ENCODE measurements at places on chromosomes 4 and X. TPM values are rescaled to one million over a fixed set of nuclear protein-coding genes. Genes with fewer than 3 reads are reported as not detected.

The GUF1 gene
- total RNA-seq = 51.4 TPM

The HNRNPH2 gene
- 30.9 TPM for total RNA-seq

The PRRG3 gene
- not detected for total RNA-seq

The NFXL1 gene
- 16.4 TPM for total RNA-seq

The PWWP3B gene
- not detected for total RNA-seq

The KLKB1 gene
- total RNA-seq = not detected

The RGN gene
- total RNA-seq = not detected

The SPOCK3 gene
- not detected for total RNA-seq

The LRPAP1 gene
- total RNA-seq = 44.9 TPM

The OPN1LW gene
- total RNA-seq = not detected

The GLRB gene
- not detected for total RNA-seq

The ELK1 gene
- total RNA-seq = 95.1 TPM

The PAPSS1 gene
- 35.8 TPM for total RNA-seq

DNA sequence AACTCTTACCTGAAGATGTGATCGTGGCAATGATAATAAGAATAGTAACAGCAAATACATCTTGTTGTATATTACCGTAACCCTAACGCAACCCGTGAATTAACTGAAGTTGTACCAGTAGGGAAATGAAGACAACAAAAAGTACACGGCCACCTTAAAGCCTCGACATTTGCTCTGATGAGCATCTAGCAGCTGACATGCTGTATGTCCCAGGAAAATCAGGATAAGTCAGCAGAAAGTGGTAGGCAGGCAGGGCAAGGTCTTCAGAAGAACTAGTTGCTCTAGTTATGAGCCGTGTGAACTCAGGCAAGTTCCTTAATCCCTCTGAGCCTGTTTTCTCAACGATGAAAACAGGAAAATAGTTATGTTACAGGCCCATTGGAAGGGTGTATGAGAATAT lies 7.7 kb upstream of the ASB5 start:
- no peak for DNase-seq

DNA sequence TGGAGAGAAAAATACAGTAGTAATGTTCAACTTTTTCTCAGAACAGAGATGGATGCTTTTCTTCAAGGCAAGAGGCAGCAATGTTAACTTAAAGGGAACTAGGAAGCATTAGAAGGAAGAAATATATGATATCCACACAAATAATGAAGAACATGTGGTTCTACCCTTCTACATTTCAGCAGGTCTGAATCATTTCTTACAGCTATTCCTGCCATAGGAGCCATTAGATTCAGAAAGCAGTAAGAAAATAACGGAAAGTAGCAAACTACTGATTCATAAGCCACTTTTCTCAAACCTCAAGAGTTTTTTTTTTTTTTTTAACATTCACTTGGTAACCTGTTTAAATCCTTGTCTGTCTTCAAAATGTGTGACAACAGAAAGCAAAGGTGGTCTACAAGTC lies 1251.6 kb upstream of the AGA start:
- no peak for DNase-seq

DNA sequence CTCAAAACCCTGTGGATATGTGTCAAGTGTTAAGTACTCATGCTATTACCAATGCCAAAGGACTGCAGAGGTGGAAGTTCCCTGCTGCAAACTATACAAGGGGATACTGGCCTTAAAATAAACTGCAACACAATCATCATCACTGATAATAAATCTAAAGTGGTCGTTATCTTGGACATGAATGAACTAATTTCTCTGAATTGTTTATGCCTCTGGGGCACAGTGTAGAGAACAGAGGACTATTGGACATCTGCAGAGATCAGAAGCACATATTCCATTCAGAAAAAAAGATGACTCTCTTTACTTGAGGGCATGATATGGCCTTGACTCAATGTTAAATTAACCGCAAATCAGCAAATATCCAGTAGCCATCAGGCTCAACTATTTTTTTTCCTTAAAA lies 542.6 kb upstream of the IGFBP7 start:
- DNase-seq = no peak

DNA sequence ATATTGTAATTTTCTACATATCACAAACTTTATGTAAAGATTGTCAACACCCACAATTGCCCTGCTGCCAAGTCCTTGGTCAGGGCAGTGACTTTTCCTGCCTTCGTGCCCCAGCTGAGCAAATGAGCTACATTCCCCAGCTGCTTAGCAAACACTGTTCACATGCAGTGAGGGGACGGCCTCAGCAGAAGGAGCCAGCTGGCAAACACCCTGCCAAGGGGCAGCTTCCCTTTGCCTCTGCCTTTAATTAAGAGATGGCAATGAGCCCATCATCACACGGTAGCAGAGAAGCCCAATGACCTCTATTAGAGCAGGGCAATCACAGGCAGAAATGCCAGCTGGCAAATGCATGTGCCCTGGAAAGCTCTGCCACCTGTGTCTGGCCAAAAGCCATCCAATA lies 253.4 kb downstream of the EPHA5 start:
- DNase-seq = no peak

- no peak for DNase-seq
These were observed 87.2 kb downstream of the GPR174 start for GRCh38 chrX:79231662-79232061.

DNA sequence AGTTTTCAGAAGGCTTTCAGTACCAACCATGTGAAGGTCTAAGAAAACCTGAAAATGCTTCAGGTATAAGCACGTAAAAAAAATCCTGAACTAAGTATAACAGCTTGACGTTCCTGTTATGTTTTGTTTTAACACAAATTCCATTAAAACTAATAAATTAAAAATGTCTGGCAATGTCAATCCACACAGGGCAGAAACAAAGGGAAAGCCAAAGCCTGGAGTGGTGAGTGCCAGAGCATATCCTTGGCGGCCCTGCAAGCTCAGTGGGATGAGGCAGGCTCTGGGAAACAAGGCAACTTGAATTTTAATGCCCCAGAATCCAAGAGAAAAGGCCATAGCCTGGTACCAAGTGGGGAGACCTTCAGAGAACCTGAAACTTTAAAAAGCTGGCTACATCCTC lies 78.2 kb downstream of the EPHA5 start:
- no peak for DNase-seq

- DNase-seq = no peak
These were observed 18.9 kb downstream of the TIFA start for GRCh38 chr4:112266823-112267222.

DNA sequence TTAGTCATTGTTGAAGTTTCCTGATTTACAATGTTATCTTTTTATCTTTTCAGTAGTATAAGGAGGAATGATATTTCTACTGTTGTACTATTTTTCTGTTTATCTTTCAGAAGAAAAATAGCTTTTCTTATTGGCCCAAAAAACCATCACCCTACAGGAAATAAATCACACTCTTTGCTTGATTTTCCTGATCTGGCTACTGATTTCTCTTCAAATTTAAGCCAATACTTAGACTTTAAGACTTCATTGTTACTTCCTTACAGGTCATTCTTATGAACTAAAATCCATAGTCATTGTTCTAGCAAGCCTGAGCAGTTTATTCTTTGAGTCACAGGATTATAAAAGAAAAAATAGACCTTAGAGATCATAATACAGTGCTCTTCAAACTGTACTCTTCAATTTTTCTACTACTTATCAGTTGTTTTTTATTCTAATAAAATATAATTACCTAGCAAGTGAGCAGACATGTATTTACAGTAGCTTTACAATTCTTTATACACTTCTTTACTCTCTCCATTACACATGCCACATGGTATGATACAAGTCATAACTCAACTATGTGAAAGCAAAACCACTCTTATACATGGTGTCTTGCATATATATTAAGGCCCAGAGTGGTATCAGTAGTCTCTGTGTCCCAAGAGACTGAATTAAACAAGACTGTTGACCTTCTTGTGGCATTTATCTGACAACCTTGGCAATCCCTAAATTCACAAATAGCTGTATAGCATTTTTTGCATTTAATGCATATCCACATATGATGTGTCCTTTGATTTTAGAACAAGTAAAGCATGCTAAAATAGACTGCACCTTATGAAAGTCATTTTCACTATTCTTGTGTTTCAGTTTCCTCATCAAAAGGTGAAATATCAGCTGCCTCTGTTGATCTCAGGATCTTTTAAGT lies 47.9 kb downstream of the TET2 start:
- no peak for DNase-seq

DNA sequence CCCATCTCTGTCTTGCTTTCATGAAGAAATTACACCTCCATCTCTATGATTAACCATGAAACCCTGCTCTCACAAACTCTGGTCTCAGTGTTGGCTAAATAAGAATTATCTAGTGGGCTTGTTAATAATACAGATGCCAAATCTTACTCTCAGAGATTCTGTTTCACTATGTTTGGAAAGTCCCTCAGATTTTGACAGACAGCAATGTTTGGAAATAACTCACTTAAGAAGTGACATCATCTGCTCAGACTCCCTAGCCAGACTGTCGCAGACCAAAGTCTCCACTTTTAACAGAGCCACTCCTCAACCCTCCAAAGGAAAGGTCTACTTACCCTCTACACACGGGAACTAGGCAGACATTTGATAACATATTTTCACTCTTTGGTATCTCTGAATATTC lies 328.5 kb upstream of the FGF16 start:
- no peak for DNase-seq

- no peak for DNase-seq
These were observed 44.6 kb downstream of the GABRB1 start for GRCh38 chr4:47075919-47076318.

Data from activated naive CD4-positive, alpha-beta T cell treated with anti-CD3 and anti-CD28 coated beads, Interleukin-2, amount 50 U/mL, for 72 hours (primary cell).